ENCODE measurements at places on chromosomes 4 and X. TPM values are rescaled to one million over a fixed set of nuclear protein-coding genes. Genes with fewer than 3 reads are reported as not detected.

IL15 gene
- polyA plus RNA-seq, result 1.4 TPM

TEX13B gene
- not detected for polyA plus RNA-seq

COL4A6 gene
- polyA plus RNA-seq, result 24.7 TPM

ATP11C gene
- 6.7 TPM for polyA plus RNA-seq

MAGEC1 gene
- not detected for polyA plus RNA-seq

OSTC gene
- polyA plus RNA-seq, result 97.1 TPM

PITX2 gene
- polyA plus RNA-seq, result 0.03 TPM

FAM53A gene
- 0.63 TPM for polyA plus RNA-seq

INPP4B gene
- polyA plus RNA-seq, result 38.5 TPM

PCDH18 gene
- 0.01 TPM for polyA plus RNA-seq

UGT2B15 gene
- not detected for polyA plus RNA-seq

PABPC1L2A gene
- not detected for polyA plus RNA-seq

CLDN2 gene
- not detected for polyA plus RNA-seq

FREM3 gene
- polyA plus RNA-seq, result not detected

EPHA5 gene
- polyA plus RNA-seq, result not detected

RWDD4 gene
- polyA plus RNA-seq, result 10.8 TPM

HPSE gene
- polyA plus RNA-seq, result 5.1 TPM

PPBP gene
- polyA plus RNA-seq, result 2.7 TPM

NUDT11 gene
- polyA plus RNA-seq, result 13.6 TPM

REPS2 gene
- polyA plus RNA-seq, result 2.3 TPM

MAGEA4 gene
- polyA plus RNA-seq, result not detected

FRG2 gene
- not detected for polyA plus RNA-seq

MAGEB2 gene
- not detected for polyA plus RNA-seq

SLIT2 gene
- polyA plus RNA-seq, result 1.9 TPM

TCEAL6 gene
- not detected for polyA plus RNA-seq

ARR3 gene
- polyA plus RNA-seq, result not detected

GABRQ gene
- polyA plus RNA-seq, result 0.01 TPM

ZNF630 gene
- 0.35 TPM for polyA plus RNA-seq

PPP2R2C gene
- 0.18 TPM for polyA plus RNA-seq

LONRF3 gene
- 0.12 TPM for polyA plus RNA-seq

NDNF gene
- not detected for polyA plus RNA-seq

ELOVL6 gene
- polyA plus RNA-seq, result 61.6 TPM

USP17L13 gene
- polyA plus RNA-seq, result not detected

C4orf51 gene
- not detected for polyA plus RNA-seq

RAI2 gene
- polyA plus RNA-seq, result not detected

ASB12 gene
- 0.06 TPM for polyA plus RNA-seq

IQCM gene
- polyA plus RNA-seq, result not detected

MBNL3 gene
- 9.7 TPM for polyA plus RNA-seq

REST gene
- 18.2 TPM for polyA plus RNA-seq

MMGT1 gene
- 14.0 TPM for polyA plus RNA-seq

ITIH6 gene
- not detected for polyA plus RNA-seq

CDS1 gene
- 18.2 TPM for polyA plus RNA-seq

PGK1 gene
- 824 TPM for polyA plus RNA-seq

NPFFR2 gene
- polyA plus RNA-seq, result not detected

TNIP3 gene
- 0.06 TPM for polyA plus RNA-seq

NUDT6 gene
- 7.0 TPM for polyA plus RNA-seq

TLR8 gene
- not detected for polyA plus RNA-seq

SRPX2 gene
- polyA plus RNA-seq, result 6.3 TPM

GRPR gene
- polyA plus RNA-seq, result 0.15 TPM

MND1 gene
- 4.5 TPM for polyA plus RNA-seq

LPAR4 gene
- polyA plus RNA-seq, result not detected

KIF4A gene
- polyA plus RNA-seq, result 14.3 TPM

Measured in mammary epithelial cell (primary cell).